Motor neuron (in vitro differentiated cells): ENCODE measurements at places on chromosomes 16 and 17. TPM values are rescaled to one million over a fixed set of nuclear protein-coding genes. Genes with fewer than 3 reads are reported as not detected.

Gene RBL2
- 29.5 and 34.0 TPM in 2 replicates for total RNA-seq

Gene MYH11
- 2.4 and 2.7 TPM in 2 replicates for total RNA-seq

Gene SLC12A3
- total RNA-seq, result 0.44 and 0.81 TPM in 2 replicates

Gene SDR42E1
- total RNA-seq, result 0.04 and 0.09 TPM in 2 replicates

Gene STRADA
- total RNA-seq, result 43.3 and 50.2 TPM in 2 replicates

Gene IRX5
- 23.9 and 26.0 TPM in 2 replicates for total RNA-seq

Gene SECTM1
- not detected in 2 replicates for total RNA-seq

Gene ADAM11
- 10.1 and 12.7 TPM in 2 replicates for total RNA-seq

Gene SLC16A13
- 0.67 and 1.0 TPM in 2 replicates for total RNA-seq

Gene NOXO1
- not detected in 2 replicates for total RNA-seq

Gene ZSCAN32
- total RNA-seq, result 13.6 and 14.4 TPM in 2 replicates

Gene AARSD1
- 55.1 and 58.2 TPM in 2 replicates for total RNA-seq
